Endothelial cell of umbilical vein (primary cell): ENCODE measurements at places on chromosomes 2 and 18. TPM values are rescaled to one million over a fixed set of nuclear protein-coding genes. Genes with fewer than 3 reads are reported as not detected.

GRCh38 chr2:67566285-67566684, 169.2 kb downstream of the ETAA1 start:
- no peak overlapping the region for H3K4me3 ChIP-seq
- no peak for DNase-seq

GRCh38 chr2:17591846-17592245, 51.4 kb downstream of the VSNL1 start:
- H3K27me3 ChIP-seq = no peaks in the 10 kb centered on the region
- no peak overlapping the region for H3K4me3 ChIP-seq
- no peak for DNase-seq
- no peak overlapping the region for H3K27ac ChIP-seq
- no peaks in the 10 kb centered on the region for H3K36me3 ChIP-seq

DNA sequence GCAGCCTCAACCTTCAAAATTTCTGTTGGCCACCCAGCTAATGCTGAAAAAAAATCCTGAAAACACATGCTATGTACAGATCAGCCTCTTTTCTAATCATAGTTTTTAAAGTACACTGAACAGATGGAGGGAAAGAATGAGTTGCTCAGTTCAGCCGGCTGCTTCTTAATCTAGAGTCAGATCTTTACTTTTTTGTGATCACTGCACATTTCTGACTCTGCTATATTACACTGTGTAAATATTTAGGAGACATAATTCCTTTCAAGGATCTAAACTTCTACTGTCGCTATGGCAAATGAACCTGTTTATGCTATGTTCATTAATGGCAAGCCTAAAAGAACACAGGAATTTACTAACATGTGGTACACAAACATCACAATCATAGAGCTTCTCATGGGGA, 114.2 kb downstream of the SRBD1 start:
- H3K36me3 ChIP-seq = no peaks in the 10 kb centered on the region
- H3K27ac ChIP-seq = no peak overlapping the region
- H3K4me1 ChIP-seq = peaks cover 4% of the 10 kb centered on the region
- no peaks in the 10 kb centered on the region for H3K27me3 ChIP-seq

- DNase-seq = no peak
- no peaks in the 10 kb centered on the region for H3K4me1 ChIP-seq
- H3K4me3 ChIP-seq = no peak overlapping the region
- no peaks in the 10 kb centered on the region for H3K36me3 ChIP-seq
- no peaks in the 10 kb centered on the region for H3K27me3 ChIP-seq
Observed at GRCh38 chr18:48597671-48598070, 58.8 kb downstream of the CTIF start.

- H3K4me3 ChIP-seq = no peak overlapping the region
- no peaks in the 10 kb centered on the region for H3K4me1 ChIP-seq
- no peak overlapping the region for H3K27ac ChIP-seq
- H3K27me3 ChIP-seq = peaks cover 2% of the 10 kb centered on the region
- H3K36me3 ChIP-seq = no peaks in the 10 kb centered on the region
Observed at GRCh38 chr2:10476723-10477442, 28.8 kb upstream of the ODC1 start.

- no peak overlapping the region for H3K4me3 ChIP-seq
- H3K27me3 ChIP-seq = no peaks in the 10 kb centered on the region
- H3K36me3 ChIP-seq = no peaks in the 10 kb centered on the region
Observed at GRCh38 chr2:3277050-3277747, 100.4 kb downstream of the EIPR1 start.

DNA sequence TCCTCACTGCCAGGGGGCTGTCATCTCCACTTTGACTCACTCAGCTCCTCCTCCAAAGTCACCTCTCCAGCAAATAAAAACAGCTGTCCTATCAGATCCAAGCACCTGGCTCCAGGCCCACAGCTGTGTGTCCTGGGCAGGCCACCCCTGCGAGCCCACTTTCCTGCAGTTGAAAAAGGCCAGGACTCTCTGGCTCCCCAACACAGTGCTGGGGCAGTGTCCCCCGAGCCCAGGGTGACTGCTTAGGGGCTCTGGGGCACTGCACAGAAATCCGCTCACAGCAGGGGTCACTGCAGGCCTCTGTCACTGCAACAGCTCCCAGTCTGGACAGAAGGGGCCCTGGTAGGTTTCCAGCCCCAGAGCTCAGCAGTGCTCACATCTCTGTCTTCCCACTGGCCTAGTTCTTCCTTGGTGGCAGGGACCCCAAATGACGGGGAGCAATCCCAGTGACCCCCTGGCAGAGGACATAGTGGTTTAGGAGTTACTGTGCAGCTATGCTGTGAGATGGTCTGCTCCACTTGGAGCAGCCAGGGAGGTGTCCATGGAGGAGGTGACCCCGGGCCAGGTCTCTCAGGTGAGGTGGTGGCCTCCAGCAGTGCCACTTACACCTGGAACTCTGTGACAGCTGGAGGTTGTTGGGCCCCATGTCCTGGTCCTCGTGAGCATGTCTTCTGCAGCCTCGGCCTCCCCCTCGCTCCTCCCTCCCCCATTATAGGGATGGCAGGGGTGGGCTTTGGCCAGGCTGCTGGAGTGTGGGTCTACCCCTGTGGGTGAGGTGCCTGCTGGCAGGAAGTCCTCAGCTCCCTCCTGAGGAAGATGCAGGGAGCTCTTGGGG, 35.5 kb downstream of the HS6ST1 start:
- no peak overlapping the region for H3K4me3 ChIP-seq
- H3K4me1 ChIP-seq = no peaks in the 10 kb centered on the region
- no peaks in the 10 kb centered on the region for H3K27me3 ChIP-seq
- H3K36me3 ChIP-seq = no peaks in the 10 kb centered on the region
- H3K27ac ChIP-seq = no peak overlapping the region
- no peak for DNase-seq

- no peak overlapping the region for H3K4me3 ChIP-seq
- no peaks in the 10 kb centered on the region for H3K27me3 ChIP-seq
- DNase-seq = no peak
Observed at GRCh38 chr2:159933727-159934049, 128.7 kb downstream of the PLA2R1 start.

DNA sequence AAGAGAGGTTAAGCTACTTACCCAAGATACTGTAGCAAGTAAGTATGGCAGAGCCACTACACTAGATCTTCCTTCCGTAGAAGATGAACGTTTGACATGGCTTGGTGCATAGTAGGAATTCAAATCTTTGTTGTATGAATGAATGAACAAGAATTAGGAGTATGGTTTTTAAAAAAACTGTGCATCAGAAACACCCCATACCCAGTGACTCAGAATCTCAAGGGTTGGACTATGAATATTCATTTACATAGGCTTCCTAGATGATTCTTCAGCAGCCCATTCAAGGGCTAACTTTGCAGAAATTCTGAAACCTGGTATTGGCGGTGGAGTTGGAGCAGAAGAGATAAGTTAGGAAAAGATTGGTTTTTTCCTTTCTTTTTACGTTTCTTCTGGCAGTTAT, 5.4 kb downstream of the ACTR3 start:
- no peak overlapping the region for H3K27ac ChIP-seq
- H3K36me3 ChIP-seq = no peaks in the 10 kb centered on the region
- DNase-seq = no peak
- no peaks in the 10 kb centered on the region for H3K27me3 ChIP-seq
- no peak overlapping the region for H3K4me3 ChIP-seq

- H3K27ac ChIP-seq = no peak overlapping the region
- no peak for DNase-seq
- no peaks in the 10 kb centered on the region for H3K36me3 ChIP-seq
- H3K27me3 ChIP-seq = no peaks in the 10 kb centered on the region
- no peaks in the 10 kb centered on the region for H3K4me1 ChIP-seq
- H3K4me3 ChIP-seq = no peak overlapping the region
Observed at GRCh38 chr18:30499721-30500120, 542.8 kb downstream of the DSC3 start.

DNA sequence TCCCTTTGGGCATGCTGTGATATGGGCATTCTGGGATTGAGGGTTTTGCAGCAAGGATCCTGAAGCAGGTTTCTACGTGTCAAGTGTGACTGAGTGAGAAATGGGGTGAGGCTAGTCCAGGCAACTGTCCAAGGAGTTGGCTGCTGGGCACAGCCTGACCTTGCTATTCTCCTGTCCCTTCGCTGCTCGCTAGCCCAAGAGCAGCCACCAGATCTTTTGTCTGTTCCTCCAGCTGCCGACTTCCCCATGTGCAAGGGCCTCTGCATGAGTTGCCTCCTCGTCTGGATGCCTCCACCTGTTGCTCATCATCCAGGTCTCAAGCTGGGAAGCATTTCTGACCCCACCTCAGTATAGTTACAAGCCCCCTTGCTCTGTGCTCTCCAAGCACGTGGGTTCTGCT, 71.1 kb downstream of the DYSF start:
- no peak for DNase-seq
- no peak overlapping the region for H3K4me3 ChIP-seq
- no peak overlapping the region for H3K27ac ChIP-seq
- no peaks in the 10 kb centered on the region for H3K4me1 ChIP-seq

GRCh38 chr2:182261860-182262387, 164.9 kb downstream of the PDE1A start:
- DNase-seq = no peak
- no peaks in the 10 kb centered on the region for H3K4me1 ChIP-seq
- H3K27ac ChIP-seq = no peak overlapping the region
- no peak overlapping the region for H3K4me3 ChIP-seq
- H3K36me3 ChIP-seq = no peaks in the 10 kb centered on the region

DNA sequence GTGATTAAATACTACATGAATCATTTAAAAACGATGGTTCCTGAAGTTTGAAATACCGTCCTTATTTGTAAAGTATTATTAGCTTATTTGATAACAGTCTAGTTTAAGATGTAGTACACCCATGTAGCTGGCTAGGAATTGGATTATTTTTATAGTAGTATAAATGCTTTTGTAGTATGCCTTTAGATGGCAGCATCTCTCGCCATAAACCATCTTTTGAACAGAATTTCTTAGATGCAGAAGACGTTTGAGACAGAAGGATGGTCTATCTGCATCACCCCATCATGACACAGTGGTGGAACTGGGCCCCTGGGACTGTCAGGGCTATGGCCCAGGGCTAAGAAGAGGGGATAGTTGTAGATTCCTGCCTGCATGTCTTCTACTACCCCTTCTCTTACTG, 152.7 kb downstream of the WDSUB1 start:
- no peaks in the 10 kb centered on the region for H3K27me3 ChIP-seq
- peak overlapping the region; percentile 98 for H3K27ac ChIP-seq
- H3K4me3 ChIP-seq = no peak overlapping the region
- peaks cover 88% of the 10 kb centered on the region for H3K4me1 ChIP-seq
- DNase-seq = no peak

DNA sequence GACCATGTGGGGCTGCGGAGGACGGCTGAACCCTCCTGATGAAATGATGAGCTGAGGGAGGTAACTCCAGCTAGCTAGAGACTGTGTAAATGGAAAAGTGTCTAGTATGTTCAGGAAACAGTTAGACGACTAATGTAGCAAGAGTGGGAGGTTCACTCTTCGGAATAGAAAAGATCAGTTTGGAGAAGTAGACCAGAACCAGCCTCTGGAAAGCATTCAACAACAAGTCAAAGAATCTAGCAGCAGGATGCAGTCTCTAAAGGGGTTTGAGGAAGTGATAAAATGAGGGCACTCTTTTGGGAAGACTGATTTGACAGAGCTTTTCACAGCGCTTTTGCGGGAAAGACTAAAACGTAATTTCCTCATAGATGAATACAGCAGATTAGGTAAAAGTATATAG, 79.6 kb downstream of the GAREM1 start:
- no peaks in the 10 kb centered on the region for H3K27me3 ChIP-seq
- no peak for DNase-seq
- H3K27ac ChIP-seq = no peak overlapping the region
- no peaks in the 10 kb centered on the region for H3K4me1 ChIP-seq
- H3K4me3 ChIP-seq = no peak overlapping the region

The KIF5C gene
- total RNA-seq = 0.21 and 0.55 TPM in 2 replicates

The CHRND gene
- total RNA-seq = not detected in 2 replicates

The CCDC148 gene
- 0.69 TPM in 1 of 2 replicates, not detected in the other for total RNA-seq

The SEH1L gene
- total RNA-seq = 42.8 and 45.9 TPM in 2 replicates
